ENCODE measurements at places on chromosomes 2 and 18. TPM values are rescaled to one million over a fixed set of nuclear protein-coding genes. Genes with fewer than 3 reads are reported as not detected.

Gene CCDC178
- polyA plus RNA-seq = not detected

Gene AQP12B
- polyA plus RNA-seq = not detected

Gene COX7A2L
- 293 TPM for polyA plus RNA-seq

Gene CYRIA
- polyA plus RNA-seq = 9.6 TPM

Gene TEKT4
- not detected for polyA plus RNA-seq

Gene TMX3
- polyA plus RNA-seq = 64.2 TPM

Gene CHRND
- not detected for polyA plus RNA-seq

Gene UCN
- 0.43 TPM for polyA plus RNA-seq

Gene C2orf92
- 2.0 TPM for polyA plus RNA-seq

Gene HES6
- polyA plus RNA-seq = 0.26 TPM

Gene NDC80
- 0.39 TPM for polyA plus RNA-seq

Gene GCG
- not detected for polyA plus RNA-seq

Gene CPLX4
- polyA plus RNA-seq = 1.4 TPM

Gene GLB1L
- 0.46 TPM for polyA plus RNA-seq

Gene LYG2
- polyA plus RNA-seq = 0.39 TPM

Gene RESP18
- polyA plus RNA-seq = 6.5 TPM

Gene MPHOSPH10
- 54.1 TPM for polyA plus RNA-seq

Gene ALPI
- not detected for polyA plus RNA-seq

Gene RGPD4
- not detected for polyA plus RNA-seq

Gene CABYR
- polyA plus RNA-seq = 7.1 TPM

Gene MROH2A
- not detected for polyA plus RNA-seq

Gene CNGA3
- polyA plus RNA-seq = not detected

Gene MREG
- polyA plus RNA-seq = 21.9 TPM

Gene RIT2
- polyA plus RNA-seq = 15.9 TPM

Gene SLC9A4
- polyA plus RNA-seq = 0.15 TPM

Gene KHK
- polyA plus RNA-seq = 1.3 TPM

Gene PCARE
- 0.22 TPM for polyA plus RNA-seq

Gene LMAN2L
- polyA plus RNA-seq = 17.2 TPM

Gene ANO7
- not detected for polyA plus RNA-seq

Gene TFCP2L1
- polyA plus RNA-seq = not detected

Gene GAL3ST2
- polyA plus RNA-seq = not detected

Gene FRZB
- polyA plus RNA-seq = 2.3 TPM

Gene CHST9
- polyA plus RNA-seq = not detected

Gene DNAJC10
- polyA plus RNA-seq = 49.7 TPM

Gene KYNU
- polyA plus RNA-seq = not detected

Gene NPAS2
- polyA plus RNA-seq = 1.7 TPM

Gene RIF1
- polyA plus RNA-seq = 12.3 TPM

Gene VWC2L
- polyA plus RNA-seq = not detected

Gene BMP10
- not detected for polyA plus RNA-seq

Gene DYNAP
- not detected for polyA plus RNA-seq

Gene DSC3
- not detected for polyA plus RNA-seq

Gene SERPINB11
- polyA plus RNA-seq = not detected

Gene GCKR
- polyA plus RNA-seq = not detected

Gene MC5R
- polyA plus RNA-seq = not detected

Gene IL1F10
- polyA plus RNA-seq = not detected

Gene CHRNA1
- not detected for polyA plus RNA-seq

Gene NEU4
- not detected for polyA plus RNA-seq

Gene ST6GAL2
- 15.0 TPM for polyA plus RNA-seq

Gene KIF5C
- polyA plus RNA-seq = 119 TPM

Gene IGFBP5
- 2.0 TPM for polyA plus RNA-seq

Gene FZD7
- polyA plus RNA-seq = 3.3 TPM

Gene CYBRD1
- polyA plus RNA-seq = 5.1 TPM

Gene DSC2
- polyA plus RNA-seq = 0.06 TPM

Gene RAB6C
- not detected for polyA plus RNA-seq

Gene GKN2
- not detected for polyA plus RNA-seq

Gene CNDP1
- 2.3 TPM for polyA plus RNA-seq

Gene RNF138
- 7.6 TPM for polyA plus RNA-seq

Gene SERPINB13
- polyA plus RNA-seq = not detected

Gene PLEKHH2
- 19.2 TPM for polyA plus RNA-seq

All from Purkinje cell (primary cell).